Inflammatory macrophage treated with lipopolysaccharide for 1 hour (primary cell): ENCODE measurements at places on chromosomes 7 and 10.

DNA sequence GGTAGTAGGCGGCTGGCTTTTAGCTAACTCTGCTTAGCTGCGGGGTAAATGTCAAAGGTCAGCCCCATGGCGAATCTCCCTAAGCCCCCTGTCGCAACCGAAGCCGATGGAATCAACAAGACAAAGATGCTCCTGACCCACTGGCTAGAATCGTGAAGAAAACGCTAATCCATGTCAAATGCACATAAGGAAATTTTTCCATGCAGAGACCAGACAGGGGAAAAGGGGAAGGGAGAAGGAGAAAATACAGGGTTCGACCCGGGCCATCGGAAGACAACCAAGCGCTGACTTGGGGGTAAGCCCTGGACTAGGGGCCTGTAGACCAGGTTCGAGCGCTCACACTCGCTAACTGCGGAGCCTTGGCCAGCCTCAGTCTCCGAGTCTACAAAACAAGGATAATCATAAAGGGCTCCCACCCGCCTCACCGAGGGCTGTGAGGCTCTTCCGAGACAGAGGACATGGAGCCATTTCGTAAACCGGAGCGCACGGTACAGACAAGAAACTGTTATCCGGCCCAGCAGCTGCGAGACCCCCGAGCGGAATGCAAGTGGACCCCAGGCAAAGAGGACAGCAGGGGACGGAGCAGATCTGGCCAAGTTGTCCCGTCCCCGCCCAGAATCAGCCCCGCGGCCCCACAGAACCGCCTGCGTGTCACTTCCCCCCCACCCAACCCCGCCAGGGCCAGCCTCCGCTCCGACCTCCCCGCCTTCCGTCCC lies 507 bp downstream of the SAR1A start:
- no peak for DNase-seq

DNA sequence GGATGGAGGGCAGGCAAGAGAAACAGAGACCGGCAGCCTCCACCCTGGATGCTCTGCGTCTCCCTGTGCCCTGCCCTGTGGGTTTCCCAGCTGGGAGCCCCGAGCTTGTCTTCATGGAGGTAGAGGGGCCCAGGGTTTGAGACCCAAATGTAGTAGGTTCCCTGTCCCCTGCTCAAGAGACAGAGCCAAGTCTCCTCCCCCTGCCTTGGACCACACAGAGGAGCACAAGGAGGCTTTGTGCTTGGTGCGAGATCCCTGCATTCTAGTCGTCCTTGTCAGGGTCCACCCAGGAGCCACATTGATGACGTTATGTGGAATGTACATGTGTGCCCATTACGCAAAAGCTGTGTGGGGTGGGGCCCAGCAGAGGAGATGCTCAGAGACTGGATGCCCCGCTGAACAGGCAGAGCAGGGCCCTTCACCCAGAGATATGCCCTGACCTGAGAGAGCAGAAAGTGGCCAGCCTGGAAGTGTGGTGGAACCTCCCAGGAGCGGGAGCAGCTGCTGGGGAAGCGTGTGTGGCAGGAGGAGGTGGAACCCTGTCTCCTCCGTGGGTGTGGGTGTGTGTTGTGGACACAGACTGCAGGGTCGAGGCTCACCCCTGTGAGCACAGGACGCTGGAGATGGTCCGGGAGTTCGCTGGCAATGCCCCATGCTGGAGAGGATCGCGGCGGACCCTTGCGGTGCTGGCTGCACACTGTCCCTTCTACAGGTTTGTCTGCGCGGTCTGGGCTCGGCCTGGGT lies 39.3 kb downstream of the VWA2 start:
- no peak for DNase-seq

GRCh38 chr7:139580435-139580834 lies 57.0 kb downstream of the CLEC2L start:
- DNase-seq, result no peak

DNA sequence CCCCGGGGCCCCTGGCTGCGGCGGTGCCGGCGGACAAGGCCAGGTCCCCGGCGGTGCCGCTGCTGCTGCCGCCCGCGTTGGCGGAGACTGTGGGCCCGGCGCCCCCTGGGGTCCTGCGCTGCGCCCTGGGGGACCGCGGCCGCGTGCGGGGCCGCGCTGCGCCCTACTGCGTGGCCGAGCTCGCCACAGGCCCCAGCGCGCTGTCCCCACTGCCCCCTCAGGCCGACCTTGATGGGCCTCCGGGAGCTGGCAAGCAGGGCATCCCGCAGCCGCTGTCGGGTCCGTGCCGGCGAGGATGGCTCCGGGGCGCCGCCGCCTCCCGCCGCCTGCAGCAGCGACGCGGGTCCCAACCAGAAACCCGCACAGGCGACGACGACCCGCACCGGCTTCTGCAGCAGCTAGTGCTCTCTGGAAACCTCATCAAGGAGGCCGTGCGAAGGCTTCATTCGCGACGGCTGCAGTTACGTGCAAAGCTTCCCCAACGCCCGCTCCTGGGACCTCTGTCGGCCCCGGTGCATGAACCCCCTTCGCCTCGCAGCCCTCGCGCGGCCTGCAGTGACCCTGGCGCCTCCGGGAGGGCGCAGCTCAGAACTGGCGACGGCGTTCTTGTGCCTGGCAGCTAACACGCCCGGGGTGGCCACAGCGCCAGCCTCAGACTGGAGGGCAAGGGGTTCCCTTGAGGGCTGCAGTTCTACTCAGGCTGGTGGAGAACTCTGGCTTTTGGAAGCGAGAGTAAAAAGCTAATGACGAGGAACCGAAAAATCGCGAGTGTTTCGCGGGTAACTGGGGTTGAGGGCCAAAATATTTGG lies 804 bp downstream of the FRAT1 start:
- DNase-seq, result peak; percentile 44

DNA sequence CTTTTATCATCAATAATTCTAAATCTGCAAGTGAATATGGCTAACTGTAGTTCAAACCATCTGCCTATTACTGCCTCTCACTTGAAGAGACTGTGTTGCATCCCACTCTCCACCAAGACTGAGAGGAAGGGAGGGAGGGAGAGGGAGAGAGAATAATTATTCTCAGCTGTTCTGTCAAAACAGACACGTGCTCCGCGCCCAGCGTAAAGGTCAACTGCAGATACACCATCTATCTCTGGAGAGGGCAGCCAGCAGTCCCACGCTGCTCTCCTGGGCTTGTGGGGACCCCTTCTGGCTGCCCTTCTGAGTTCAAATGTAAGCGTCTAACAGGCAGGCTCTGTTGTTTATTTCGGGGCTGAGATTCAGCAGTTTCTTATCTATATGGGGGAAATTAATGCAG lies 625.5 kb upstream of the GALNT17 start:
- DNase-seq, result no peak
